Stimulated activated CD4-positive, alpha-beta T cell treated with anti-CD3 and anti-CD28 coated beads, Interleukin-1b, Interleukin-23, amount 100 ng/mL, for 48 hours (primary cell): ENCODE measurements at places on chromosomes 2 and 18.

- no peak for DNase-seq
Observed at GRCh38 chr2:68352651-68353391, 12.3 kb upstream of the PLEK start.

- no peak for DNase-seq
Observed at GRCh38 chr18:58194028-58194427, 150.0 kb downstream of the NEDD4L start.

- DNase-seq = no peak
Observed at GRCh38 chr18:59416818-59417217, 57.8 kb upstream of the LMAN1 start.

- DNase-seq = no peak
Observed at GRCh38 chr18:12076424-12077140, 17.1 kb upstream of the ANKRD62 start.

DNA sequence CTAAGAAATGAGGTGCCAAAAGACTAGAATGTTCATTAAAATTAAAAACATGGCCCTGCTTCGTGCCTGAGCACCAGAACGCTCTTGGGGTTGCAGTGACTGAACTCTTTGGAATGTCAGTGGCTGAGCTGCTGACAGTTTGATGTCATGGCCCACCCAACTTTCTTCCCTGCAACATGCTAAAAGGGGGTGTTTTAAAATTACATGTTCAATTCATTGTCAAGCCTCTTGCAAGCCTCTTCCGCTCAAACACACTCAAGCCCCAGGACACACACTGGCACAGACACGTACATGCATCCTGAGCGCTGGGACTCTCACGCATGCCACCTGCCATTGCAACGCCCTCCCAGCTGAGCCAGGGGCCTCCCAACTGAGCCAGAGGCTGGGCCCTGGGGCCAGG, 12.6 kb downstream of the RUFY4 start:
- DNase-seq = no peak
